ENCODE measurements at places on chromosomes 7 and 10.
A peak's percentile ranks its signal among the peaks of the same experiment; 100 is the strongest.

- DNase-seq: no peak
Observed at GRCh38 chr10:34955391-34955790, 134.8 kb downstream of the CUL2 start.

GRCh38 chr7:50217401-50217800 lies 87.1 kb upstream of the IKZF1 start:
- no peak for DNase-seq

GRCh38 chr7:112500619-112501018 lies 19.8 kb downstream of the LSMEM1 start:
- DNase-seq: no peak

DNA sequence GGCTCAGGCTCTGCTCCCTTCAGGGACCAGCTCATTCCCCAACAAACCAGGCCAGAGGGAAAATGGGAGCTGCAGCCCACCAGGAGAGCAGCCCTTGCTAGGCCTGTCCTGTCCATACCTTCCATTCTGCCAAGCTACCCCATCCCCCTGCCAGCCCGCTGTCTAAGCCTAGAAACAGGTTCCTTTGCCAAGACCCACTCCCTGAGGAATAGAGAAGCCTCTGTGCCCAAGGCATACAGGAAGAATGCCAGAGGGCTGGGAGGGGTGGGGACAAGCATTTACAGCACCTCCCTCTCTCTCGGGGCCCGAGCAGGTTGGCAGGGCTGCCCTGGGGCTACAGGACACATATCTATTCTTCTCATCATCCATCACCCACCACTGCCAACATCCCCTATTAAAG lies 178.3 kb downstream of the GRID1 start:
- DNase-seq: no peak

DNA sequence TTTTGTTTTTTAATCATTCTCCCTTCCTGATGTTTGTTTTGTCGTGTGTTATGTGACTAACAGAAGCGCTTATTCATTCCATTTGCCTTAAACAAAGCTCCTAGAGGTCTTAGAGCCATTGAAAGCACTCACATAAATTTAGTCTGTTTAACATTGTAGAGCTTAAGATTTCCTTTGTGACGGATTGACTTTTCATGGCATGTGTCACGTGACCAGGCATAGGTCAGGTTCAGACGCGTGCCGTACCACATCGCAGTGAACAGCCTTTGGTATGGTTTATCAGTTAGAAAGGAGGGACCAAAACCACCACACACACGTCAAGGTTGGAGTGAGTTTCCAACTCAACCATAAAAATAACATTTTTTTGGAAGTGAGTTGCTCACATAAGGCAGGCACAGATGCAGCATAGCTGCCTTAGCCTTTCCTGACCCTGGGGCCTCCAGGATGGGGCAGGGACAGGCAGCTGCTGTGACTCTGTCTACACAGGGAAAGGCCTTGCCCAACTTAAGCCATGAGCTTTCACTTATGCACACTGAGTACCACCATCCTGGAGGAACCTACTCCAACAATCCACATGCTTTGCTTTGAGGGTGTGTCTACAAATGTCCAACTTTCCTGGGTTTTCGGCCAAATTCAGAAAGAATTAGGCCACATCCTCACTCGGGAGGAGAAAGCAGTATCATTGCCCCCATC lies 55.5 kb downstream of the WDFY4 start:
- DNase-seq: no peak

- peak; percentile 66 for DNase-seq
Observed at GRCh38 chr7:26061678-26062603, 90.1 kb upstream of the NFE2L3 start.

DNA sequence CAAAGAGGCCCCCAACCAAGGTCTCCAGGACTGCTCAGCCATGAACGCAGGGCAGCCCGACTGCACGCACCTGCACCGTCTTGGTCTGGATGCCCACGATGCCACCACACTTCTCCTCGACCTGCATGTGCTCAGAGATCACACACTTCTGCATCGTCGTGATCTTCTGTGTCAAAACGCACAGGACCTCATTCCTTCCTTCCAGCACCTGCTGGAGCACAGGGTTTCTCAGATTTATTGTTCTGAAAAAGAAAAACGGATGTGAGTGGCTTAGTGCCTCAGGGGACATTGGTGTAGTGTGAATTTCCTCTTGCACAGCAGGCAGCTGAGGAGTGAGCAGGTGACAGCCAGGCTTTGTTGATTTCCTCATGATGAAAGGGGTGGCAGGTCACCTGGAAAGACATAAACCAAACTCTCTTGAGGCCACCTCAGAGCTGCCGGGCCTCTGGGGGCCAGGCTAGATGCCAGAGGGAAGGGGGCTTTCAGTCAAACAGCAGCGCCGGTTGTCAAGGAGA lies 38.2 kb downstream of the GSDME start:
- no peak for DNase-seq

DNA sequence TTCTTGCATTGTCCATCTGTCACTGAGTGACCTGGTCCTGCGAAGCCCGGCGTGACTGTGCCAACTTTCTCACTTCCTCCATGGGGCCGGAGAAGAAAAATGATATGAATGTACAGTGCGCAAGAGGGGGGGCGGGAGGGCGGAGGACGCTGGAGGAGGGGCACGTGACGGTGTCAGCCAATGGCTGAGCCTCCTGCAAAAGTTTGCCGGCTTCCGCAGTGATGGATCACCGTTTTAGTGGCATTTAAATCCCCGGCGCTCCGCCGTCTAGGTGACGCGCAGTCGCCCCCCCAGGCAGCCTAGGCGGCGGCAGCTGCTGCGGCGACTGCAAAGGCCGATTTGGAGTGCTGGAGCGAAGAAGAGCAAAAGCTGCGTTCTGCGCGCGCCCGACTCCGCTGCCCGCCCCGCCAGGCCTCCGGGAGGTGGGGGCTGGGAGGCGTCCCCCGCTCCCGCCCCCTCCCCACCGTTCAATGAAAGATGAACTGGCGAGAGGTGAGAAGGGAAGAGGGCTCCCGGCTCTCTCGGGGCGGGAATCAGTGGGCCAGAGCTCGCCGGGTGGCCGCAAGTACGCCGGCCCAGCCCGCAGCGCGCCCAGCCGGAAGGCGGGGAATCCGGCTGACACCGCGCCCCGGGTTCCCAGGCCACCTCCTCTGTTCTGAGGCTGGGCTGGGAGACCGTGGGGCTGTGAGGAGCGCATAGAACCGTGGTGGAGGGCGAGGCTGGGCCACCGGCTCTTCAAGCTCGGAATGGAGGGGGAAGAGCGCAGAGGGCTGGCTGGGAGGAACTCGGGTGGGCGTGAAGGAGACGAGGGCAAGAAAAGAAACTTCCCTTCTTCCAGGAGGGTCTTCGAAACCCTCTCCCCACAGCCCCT lies at the start of gene HOXA1:
Gene HOXA1, minus strand, starts transcription at position 104 of the 871 bp plus-strand sequence. Its CDS starts 88 bp downstream, at position 16.
- DNase-seq: peak; percentile 44

GRCh38 chr10:101749047-101750016 lies 26.6 kb downstream of the FGF8 start:
- no peak for DNase-seq

- DNase-seq: no peak
Observed at GRCh38 chr7:158040199-158040598, 547.4 kb downstream of the PTPRN2 start.

DNA sequence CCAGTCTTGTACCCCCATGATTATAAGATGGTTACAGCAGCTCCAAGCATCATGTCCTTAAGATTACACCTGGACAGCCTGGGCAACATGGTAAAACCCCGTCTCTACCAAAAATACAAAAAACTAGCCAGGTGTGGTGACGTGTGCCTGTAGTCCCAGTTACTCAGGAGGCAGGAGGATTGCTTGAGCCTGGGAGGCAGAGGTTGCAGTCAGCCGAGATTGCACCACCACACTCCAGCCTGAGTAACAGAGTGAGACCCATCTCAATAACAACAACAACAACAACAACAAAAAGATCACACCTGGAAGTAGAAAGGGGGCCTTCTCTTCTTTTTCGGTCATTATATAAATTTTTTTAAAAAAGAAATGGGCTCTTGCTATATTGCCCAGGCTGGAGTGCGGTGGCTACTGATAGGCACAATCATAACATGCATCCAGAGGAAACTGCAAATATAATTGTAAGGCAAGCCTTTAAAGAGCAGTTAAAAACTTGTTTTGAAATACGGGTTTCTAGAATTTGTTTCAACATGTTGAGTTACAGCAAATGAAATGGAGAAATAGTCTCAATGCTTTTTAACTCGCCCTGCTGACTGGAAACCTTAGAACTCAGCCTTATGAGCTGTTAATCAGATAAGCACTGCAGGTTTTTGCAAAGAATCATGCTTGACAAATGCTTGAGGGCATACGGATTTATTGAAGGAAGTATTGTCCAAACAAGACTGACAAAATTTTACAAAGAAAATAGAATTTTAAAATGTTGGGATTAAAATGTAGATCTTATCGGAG lies 4.7 kb upstream of the ENTPD7 start:
- DNase-seq: no peak

- DNase-seq: no peak
Observed at GRCh38 chr10:13000431-13000830, 1.1 kb downstream of the CCDC3 start.

DNA sequence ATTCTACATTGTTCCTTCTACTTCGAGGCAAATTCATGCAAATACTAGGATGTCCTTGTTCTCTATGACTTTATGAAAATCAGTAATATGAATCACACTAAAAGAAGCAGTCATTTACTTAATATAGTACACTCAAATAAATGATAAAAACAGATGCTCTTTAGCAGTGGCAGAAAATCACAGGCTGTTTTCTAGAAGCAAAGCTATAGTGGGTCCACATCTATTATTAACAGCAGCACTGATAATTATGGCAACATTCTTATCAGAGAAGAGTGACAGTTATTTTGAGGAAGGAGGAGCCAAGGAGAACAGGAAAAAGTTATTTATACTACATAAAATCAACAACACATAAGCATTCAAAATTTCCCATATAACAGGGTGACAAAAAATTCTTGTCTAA lies 16.5 kb downstream of the KIF5B start:
- DNase-seq: no peak
